ENCODE measurements at places on chromosomes 16 and 17. TPM values are rescaled to one million over a fixed set of nuclear protein-coding genes. Genes with fewer than 3 reads are reported as not detected.

MFSD6L gene
- total RNA-seq = not detected

ZNF768 gene
- 16.7 TPM for total RNA-seq

MPDU1 gene
- 183 TPM for total RNA-seq

KRT33A gene
- not detected for total RNA-seq

CES2 gene
- 10.3 TPM for total RNA-seq

GRCh38 chr16:65572156-65572555 is 450.3 kb upstream of the CDH11 start:
- DNase-seq = peak; percentile 60

DNA sequence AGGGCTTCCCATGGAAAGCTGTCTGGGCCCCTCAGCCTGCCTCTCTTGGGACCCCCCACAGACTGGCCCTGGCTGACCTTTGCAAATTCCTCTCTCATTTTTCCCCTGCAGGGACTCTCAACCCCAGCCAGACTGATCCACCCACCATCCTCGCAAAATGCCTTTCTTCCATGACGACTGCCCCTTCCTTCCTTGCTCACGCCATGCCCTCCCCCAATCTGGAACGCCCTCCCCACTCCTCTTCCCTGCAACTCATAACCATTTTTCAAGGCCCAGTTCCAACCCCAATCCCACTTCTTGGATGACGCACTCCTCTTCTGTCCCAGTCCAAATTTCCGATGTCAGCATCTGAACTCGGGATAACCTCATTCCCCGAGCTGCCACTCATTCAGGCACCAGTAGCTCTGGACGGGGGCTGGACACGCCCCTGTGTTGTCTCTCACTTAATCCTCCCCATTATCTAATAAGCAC is 1.3 kb upstream of the DNAI2 start:
- peak; percentile 67 for DNase-seq

- no peak for DNase-seq
These were observed 165.8 kb downstream of the MAF start for GRCh38 chr16:79434771-79435170.

DNA sequence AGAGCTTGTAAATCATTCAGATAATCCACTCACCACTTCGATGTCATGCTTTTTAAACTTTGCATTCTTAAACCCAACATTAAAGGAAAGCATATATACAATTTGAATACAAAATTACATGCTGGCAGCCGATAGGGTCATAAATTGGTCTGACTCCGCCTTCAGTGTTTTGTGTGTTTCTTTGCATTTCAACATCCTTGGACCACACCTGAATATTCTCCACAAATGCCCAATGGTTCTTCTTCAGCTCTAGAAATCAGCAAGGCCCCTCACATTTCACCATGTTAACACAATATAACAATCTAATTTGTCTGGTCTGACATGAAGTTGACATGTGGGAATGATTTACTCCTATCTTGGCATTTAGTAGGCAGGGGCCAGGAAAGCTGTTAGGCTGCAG is 17.1 kb downstream of the SETD6 start:
- no peak for DNase-seq

DNA sequence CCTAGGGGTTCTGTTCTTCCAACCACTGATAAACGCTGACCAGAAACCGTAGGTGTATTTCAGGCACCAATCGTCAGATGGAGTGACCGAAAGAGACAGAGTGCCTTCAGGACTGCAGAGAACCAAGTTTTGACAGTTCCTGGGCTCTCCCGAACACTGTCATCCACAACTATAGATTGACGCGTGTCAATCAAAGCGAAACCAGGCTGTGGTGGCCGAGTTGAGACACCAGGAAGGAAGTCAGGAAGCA is 11.9 kb upstream of the AURKB start:
- no peak for DNase-seq

- DNase-seq = peak; percentile 69
These were observed at the start of gene NTN1 for GRCh38 chr17:9021158-9021991. Gene NTN1 (plus strand): TSS chr17:9021510. CDS start chr17:9022374, 864 bp downstream.

DNA sequence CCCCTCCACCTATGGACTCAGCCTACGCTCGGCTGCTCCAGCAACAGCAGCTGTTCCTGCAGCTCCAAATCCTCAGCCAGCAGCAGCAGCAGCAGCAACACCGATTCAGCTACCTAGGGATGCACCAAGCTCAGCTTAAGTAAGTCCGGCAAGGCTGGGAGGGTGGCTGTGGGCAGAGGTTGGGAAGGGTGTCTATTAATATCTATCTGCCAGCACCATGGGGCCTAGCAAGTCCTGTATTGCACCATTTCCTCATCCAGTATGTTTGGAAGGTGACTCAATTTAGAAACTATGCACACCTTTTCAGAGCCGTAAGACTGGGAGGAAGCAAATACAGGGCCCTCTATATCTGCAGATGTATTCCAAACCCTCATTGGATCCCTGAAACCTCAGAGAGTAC is 45.0 kb upstream of the ARHGAP44 start:
- no peak for DNase-seq

GRCh38 chr17:14514973-14515372 is 214.1 kb downstream of the HS3ST3B1 start:
- no peak for DNase-seq

GRCh38 chr16:72066747-72067146 is 3.7 kb downstream of the HPR start:
- peak; percentile 4 for DNase-seq

DNA sequence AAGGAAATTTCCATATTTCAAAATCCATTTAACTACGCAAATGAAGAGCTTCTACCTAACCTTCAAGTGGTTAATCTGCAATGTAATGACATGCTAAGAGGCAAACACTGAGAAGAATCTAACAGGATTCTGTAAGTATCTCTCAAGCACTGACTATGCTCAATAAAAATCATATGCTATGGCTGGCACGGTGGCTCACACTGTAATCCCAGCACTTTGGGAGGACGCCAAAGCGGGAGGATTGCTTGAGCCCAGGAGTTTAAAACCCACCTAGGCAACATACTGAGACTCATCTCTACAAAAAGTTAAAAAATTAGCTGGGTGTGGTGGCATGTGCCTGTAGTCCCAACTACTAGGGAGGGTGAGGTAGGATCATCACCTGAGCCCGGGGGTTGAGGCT is 32.7 kb downstream of the GNA13 start:
- DNase-seq = peak; percentile 17

GRCh38 chr16:57000271-57001025 is 11.1 kb downstream of the NLRC5 start:
- DNase-seq = peak; percentile 93

DNA sequence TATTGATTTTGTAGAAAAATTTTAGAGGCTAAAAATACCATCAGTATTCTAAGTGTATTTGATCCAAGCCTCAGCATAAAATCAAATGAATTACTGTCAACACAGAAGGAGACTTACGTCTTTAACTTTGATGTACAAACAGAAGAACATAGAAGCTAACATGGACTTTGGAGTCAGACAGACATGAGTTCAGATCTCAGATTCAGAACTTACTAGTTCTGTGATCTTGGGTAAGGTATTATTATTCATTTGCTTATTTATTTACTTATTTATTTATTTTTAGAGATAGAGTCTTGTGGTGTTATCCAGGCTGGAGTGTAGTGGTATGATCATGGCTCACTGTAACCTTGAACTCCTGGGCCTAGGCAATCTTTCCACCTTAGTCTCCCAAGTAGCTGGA is 4.0 kb upstream of the SLFN12L start:
- DNase-seq = no peak

GRCh38 chr16:3767333-3767986 is 50.1 kb upstream of the TRAP1 start:
- no peak for DNase-seq

GRCh38 chr17:27944546-27945332 is 51.6 kb upstream of the LYRM9 start:
- no peak for DNase-seq

DNA sequence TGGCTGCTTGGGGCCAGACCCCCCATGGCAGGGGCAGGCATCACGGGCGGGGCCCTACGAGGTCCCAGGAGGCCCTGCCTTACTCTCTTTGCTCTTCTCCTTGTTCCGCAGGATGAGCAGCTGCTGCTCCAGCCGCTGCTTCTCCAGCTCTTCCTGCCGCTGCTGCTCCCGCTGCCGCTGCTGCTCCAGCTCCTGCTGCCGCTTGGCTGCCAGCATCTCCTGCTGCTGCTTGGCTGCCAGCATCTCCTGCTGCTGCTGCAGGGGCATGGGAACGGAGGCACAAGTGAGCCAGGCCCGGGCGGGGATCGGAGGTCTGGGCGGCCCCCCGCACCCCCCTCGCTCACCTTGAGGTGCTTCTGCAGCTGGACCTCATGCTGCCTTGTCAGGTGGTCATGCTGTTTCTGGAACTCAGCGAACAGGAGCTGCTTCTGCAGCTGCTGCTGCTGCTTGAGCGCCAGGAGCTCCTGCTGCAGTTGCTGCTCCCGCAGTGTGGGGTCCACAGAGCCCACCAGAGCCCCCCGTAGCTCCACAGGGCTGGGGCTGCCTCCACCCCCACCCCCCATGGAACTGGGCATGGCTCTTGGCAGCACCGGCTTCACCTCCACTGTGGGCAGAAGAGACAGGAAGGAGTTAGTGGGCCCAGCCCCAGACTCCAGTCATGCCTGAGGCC is 22.8 kb downstream of the G6PC3 start:
- DNase-seq = no peak
